ENCODE measurements at places on chromosomes 12 and 14.

- H3K4me3 ChIP-seq = no peak overlapping the region
- H3K36me3 ChIP-seq = no peaks in the 10 kb centered on the region
- H3K27ac ChIP-seq = no peak overlapping the region
- DNase-seq = no peak
- H3K27me3 ChIP-seq = no peaks in the 10 kb centered on the region
- no peaks in the 10 kb centered on the region for H3K4me1 ChIP-seq
These were observed 23.3 kb downstream of the LMNTD1 start for GRCh38 chr12:25529738-25530137.

DNA sequence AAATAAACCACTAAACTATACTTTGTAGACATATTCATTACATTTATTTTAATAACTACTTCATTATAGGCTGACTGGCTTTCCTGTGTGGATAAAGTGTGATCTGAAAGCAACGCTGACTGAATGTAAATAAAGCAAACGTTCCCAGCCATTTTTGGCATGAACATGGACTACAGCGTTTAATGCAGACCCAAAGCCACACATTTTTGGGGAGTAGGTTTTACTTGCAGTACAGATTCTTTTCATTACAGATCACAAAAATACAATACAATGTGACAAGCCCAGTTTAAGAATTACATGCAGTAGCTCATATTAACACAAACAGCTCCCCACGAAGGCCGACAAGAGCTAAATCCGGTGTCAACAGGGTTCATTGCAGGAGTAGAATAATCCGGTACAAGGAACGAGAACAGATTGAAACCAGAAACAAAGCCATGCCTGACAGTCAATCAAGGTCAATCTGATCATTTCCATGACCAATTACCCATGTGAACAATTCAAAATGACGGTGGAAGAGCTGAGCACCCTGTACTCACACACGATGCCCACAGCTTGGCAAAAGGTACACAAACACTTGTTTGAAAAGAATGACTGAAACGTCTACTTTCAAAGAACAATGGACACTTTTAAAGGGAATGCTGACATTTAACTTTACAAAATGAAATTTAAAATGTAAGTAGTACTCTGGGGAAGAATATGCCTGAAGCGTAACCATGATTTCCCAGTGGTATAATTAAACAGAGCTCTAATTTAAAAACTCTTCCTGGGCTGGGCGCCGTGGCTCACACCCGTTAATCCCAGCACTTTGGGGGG is 5.3 kb downstream of the BAG5 start:
- peak overlapping the region; percentile 26 for H3K27ac ChIP-seq
- H3K36me3 ChIP-seq = peaks cover 16% of the 10 kb centered on the region
- no peak overlapping the region for H3K4me3 ChIP-seq
- no peak for DNase-seq

GRCh38 chr12:65208964-65209654 is 39.7 kb downstream of the LEMD3 start:
- no peak overlapping the region for H3K27ac ChIP-seq
- H3K36me3 ChIP-seq = peaks cover 6% of the 10 kb centered on the region
- DNase-seq = no peak
- no peaks in the 10 kb centered on the region for H3K4me1 ChIP-seq

GRCh38 chr14:91138511-91139359 is 24.9 kb downstream of the DGLUCY start:
- no peaks in the 10 kb centered on the region for H3K27me3 ChIP-seq
- H3K4me1 ChIP-seq = peaks cover 6% of the 10 kb centered on the region
- no peak for DNase-seq
- H3K4me3 ChIP-seq = no peak overlapping the region
- H3K36me3 ChIP-seq = no peaks in the 10 kb centered on the region

DNA sequence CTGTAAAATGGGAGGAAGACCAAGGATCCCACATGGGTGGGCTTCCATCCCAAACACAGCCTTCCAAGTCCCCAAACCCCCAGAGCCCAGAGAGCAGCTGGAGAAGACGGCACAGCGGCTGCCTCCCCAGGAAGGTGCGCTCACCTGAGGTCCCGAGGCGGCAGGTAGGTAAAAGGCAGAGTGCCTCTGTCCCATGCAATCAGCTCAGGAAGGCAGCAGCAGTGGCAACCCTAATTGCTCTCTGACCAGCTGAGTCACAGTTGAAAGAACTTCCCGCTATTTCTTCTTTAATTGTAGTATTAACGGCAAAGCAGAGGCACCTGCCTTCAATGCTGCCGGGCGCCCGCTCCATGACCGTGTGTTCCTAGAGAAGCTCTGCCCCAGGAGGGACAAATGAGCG is 91.1 kb upstream of the BCL11B start:
- no peak for DNase-seq
- H3K36me3 ChIP-seq = no peaks in the 10 kb centered on the region
- no peaks in the 10 kb centered on the region for H3K4me1 ChIP-seq
- H3K27ac ChIP-seq = no peak overlapping the region

GRCh38 chr14:98906123-98906995 is 365.6 kb downstream of the BCL11B start:
- no peak overlapping the region for H3K4me3 ChIP-seq
- DNase-seq = no peak
- no peak overlapping the region for H3K27ac ChIP-seq
- H3K4me1 ChIP-seq = no peaks in the 10 kb centered on the region

- H3K4me1 ChIP-seq = no peaks in the 10 kb centered on the region
- no peak overlapping the region for H3K27ac ChIP-seq
- no peaks in the 10 kb centered on the region for H3K27me3 ChIP-seq
These were observed 916.3 kb upstream of the SEL1L start for GRCh38 chr14:82449926-82450468.

DNA sequence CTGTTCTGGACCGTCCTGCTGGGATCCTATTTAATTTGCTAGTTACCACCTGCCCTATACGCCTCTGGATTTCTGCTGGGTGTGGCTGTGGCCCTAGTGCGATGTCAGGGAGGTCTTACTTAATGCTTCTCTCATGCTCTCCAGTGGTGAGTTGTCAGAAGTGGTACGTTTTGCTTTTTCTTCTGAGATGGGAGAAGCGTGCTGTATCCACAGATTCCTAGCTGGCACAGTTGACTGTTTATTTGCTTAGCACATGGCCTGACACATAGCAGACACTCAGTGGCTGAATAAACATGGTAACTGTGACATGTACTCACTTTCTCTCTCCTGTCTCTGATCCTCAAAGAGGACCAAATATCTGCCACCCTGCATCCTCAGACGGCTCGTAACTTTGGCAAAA is 107.3 kb downstream of the CACNA1C start:
- H3K27me3 ChIP-seq = no peaks in the 10 kb centered on the region
- H3K27ac ChIP-seq = peak overlapping the region; percentile 85
- H3K36me3 ChIP-seq = no peaks in the 10 kb centered on the region
- DNase-seq = no peak

- no peak overlapping the region for H3K4me3 ChIP-seq
- no peaks in the 10 kb centered on the region for H3K27me3 ChIP-seq
- H3K36me3 ChIP-seq = peaks cover 13% of the 10 kb centered on the region
These were observed 18.9 kb downstream of the ADGRD1 start for GRCh38 chr12:130972586-130972950.

DNA sequence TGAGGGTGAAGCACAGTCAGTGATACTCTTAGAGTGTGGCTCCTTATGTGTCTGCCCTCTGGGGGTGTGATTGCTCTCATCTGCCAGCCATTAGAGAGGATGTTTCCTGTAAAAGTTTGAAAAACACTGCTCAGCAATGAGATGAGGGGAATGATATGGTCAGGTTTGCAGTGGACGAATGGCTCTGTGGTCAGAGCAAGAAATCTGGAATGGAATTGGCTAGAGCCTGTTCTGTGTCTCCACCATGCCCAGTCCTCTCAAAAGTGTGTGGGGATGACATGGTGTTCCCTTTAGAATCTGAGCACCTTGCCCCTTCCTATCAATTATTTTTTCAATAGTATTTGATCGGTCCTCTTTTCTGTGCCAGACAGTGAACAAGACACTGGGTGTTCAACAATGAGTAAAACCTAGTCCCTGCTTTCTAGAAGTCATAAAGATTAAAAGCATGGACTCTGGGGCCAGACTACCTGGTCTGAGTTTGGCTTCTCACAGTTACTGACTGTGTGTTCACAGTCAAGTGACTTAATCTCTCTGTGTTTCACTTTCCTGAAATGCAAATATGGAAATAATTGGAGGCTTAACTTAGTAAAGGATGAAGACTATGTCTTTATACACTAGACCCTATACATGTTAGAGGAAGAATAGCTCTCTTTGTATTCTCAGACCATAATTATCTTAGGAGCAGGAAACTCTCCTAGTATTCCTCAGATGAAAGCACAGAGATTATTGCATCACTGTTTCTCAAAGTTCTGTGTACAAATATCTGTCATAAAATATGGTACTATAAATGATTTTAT is 1.6 kb downstream of the ACSS3 start:
- H3K36me3 ChIP-seq = no peaks in the 10 kb centered on the region
- no peaks in the 10 kb centered on the region for H3K27me3 ChIP-seq

- no peaks in the 10 kb centered on the region for H3K4me1 ChIP-seq
- DNase-seq = no peak
- H3K27me3 ChIP-seq = peaks cover 54% of the 10 kb centered on the region
- no peak overlapping the region for H3K4me3 ChIP-seq
These were observed 2.0 kb downstream of the KRT77 start for GRCh38 chr12:52701281-52701680.

- no peaks in the 10 kb centered on the region for H3K4me1 ChIP-seq
- H3K36me3 ChIP-seq = no peaks in the 10 kb centered on the region
- no peak overlapping the region for H3K27ac ChIP-seq
- H3K4me3 ChIP-seq = no peak overlapping the region
- no peak for DNase-seq
- no peaks in the 10 kb centered on the region for H3K27me3 ChIP-seq
These were observed 933.7 kb downstream of the GALC start for GRCh38 chr14:87059060-87059839.
